Natural killer cell (primary cell): ENCODE measurements at places on chromosomes 16 and 17. TPM values are rescaled to one million over a fixed set of nuclear protein-coding genes. Genes with fewer than 3 reads are reported as not detected.

- DNase-seq = no peak
Observed at GRCh38 chr17:42704490-42704836, 22.1 kb downstream of the CNTNAP1 start.

DNA sequence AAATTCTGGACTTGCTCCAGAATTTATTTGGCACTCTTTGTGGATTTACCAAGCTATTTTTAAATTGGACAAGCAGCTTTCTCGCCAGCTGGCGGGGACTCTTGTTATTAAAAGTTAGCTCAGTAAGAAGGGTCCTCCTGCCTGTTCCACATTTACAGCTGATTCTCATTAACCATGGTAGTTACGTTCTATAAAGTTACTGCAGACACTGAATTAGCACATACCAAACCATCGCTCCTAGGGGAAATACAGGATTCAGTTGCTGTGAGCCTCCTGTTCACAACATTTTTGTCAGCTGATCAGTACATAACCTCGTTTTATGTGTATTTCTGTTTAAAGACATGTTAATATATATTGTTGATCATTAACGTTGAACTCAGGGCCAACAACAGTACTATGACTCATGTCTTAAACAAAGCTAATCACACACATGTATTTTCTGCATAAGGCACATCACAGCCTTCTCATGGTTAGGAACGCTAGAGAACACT lies 4.2 kb downstream of the LDAF1 start:
- DNase-seq = no peak

CCL14 gene
- total RNA-seq = not detected

DNA sequence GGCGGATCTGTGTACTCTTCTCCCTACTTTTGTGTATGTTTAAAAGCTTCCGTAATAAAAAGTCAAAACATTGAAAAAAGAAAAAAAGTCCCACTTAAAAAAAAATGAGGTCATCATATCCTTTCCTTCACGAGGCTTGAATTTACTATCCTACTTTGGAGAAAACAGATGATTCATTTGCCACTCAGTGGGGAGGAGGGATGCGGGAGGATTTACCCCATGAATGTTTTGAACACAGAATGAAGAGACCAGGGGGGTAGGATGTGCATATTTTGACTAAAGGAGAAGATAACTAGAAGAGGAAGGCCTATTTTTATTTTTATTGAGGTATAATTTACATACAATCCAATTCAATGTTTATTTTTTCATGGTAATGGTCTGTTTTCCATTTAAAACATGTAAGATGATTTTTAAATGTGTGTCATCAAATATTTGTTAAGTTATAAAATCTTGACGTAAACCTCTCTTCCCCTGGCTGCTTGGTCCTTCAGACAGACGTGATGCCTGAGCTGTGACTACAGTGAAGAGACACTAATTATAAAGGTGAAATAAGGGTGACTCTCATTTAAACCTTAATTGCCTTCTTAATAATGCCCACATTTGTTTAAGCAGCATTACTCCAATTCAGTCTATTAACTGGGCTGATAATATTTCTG lies 135.4 kb upstream of the AXIN2 start:
- DNase-seq = no peak

DNA sequence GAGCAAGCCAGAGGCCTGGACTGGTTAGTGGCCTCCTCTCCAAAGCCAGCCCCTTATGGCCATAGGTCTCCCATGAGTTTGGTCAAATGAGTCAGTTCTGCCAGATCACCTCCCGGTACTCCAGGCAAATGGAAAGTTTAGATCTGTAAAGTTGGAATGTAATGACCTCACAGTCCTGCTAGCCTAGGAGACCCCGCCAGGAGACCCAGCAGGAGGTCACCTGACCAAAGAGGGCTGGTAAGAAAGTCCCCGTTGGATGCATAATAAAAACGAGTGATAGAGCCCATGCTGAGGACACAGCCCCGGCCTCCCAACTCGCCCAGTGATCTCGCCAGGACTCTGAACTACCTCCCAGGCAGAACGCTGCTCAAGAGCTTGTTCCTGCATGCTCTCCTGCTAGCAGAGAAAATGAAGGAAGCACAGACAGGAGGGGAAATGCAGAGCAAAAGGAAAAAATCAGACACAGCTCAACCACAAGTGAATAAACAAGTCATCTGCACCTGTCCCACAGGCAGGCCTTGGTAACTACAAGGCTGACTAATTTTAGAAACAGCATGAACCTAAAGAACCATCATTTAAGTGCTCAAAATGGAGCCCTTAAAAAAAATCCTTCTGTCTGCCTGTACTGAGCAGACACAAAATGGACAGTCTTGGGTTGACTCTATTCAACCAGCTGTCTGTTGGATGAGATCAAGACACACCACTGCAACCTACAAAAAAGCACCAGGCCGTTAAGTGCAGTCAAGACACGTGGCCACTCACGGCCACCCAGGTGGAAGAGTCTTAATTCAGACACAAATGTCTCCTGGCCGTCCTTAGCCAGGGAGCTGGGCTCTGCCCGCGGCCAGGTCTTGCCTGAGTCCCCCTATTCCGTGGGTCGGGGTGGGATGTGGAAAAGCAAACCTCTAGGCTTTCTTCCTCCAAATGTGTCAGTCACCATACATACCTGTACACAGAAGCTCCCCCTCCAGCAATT lies 9.2 kb downstream of the CDIP1 start:
- no peak for DNase-seq

GRCh38 chr16:34648-34987 lies 18.8 kb downstream of the POLR3K start:
- DNase-seq = no peak

NPIPA2 gene
- total RNA-seq = 1.3 TPM

DNA sequence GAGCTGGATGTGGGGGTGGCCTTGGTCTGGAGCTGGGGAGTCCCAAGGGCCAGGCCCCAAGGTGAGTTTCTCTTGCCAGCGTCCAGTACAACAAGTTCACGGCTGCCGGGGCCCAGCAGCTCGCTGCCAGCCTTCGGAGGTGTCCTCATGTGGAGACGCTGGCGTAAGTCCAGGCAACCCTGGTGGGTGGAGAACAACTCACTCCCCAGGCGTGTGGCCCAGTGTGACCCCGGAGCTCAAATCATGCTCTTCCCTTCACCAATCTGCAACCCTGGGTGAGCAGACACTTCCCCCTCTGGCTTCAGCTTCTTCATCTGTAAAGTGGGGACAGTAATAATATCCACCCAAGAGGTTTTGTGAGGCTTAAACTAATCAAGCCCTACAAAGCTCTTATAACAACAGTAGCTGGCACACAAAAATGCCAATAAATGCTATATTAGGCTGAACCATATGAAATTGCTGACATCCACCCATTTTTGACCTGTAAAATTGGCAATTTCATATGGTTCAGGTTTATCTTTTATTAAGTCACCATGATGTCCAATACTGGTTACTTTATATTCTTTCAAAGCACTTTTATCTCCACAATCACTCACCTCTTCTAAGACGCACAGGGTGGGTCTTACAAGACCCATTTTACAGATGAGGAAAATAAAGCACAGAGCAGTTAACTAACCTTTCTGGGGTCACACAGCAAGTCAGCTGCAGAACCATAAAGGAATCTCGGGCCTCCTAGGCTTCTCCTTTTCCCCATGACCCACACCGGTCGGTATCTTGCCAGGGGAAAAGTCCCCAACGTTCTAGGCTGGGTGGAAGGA lies 19.7 kb downstream of the DEXI start:
- DNase-seq = no peak

DNA sequence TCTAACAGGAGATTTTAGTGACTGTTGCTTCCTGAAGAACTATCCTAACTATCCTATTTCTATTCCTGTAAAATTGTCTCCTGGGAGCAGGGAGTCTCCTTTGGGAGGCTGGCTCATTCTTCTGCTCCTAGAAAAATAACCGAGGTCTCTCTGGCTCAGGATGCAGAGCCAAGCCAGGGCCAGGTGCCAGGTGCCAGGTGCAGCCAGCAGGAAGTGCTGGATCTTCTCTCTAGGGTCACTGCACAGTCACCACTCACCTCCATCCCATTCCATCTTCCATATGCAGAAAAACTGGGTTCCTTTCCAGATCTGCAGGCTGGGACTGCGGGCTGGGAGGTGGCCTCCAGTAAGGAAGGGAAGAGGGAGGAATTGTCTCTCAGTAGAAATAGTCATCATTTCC lies 3.8 kb upstream of the TMC7 start:
- no peak for DNase-seq

GRCh38 chr17:50093807-50094206 lies 1.3 kb upstream of the PDK2 start:
- DNase-seq = no peak

MT1F gene
- 3.8 TPM for total RNA-seq

- DNase-seq = peak; percentile 64
Observed at GRCh38 chr17:79393358-79394052, 217.3 kb downstream of the RBFOX3 start.

DNA sequence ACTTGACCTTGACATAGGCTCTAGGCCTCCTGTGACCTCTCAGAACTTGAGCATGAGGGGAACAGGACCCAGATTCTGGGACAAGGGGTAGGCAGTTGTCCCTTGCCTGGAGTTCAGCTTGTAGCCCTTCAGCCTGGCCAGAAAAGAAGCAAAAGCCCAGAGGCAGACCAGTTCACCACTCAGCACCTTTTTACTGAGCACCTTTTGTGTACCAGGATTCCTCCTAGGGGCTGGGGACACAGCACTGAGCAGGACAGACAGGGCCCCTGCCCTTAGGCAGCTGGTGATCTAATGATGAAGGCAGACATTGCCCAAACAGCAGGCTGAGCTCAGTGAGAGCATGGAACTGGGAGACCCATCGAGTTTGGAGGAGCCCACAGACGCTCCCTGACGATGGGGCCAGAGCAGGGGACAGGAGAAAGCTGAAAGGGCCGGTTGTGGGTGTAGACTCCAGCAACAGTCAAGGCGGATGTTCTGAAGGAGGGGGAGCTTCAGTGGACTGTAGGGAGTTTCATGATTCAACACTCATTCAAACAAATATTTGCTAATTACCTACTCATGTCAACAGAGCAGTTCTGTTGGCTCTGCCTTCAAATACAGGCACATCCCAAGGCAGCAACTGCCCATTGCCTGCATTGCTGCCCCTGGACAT lies 32.0 kb downstream of the SBK1 start:
- DNase-seq = no peak

TXNDC17 gene
- total RNA-seq = 15.4 TPM

KRT39 gene
- total RNA-seq = not detected

DRC3 gene
- total RNA-seq = not detected

DNA sequence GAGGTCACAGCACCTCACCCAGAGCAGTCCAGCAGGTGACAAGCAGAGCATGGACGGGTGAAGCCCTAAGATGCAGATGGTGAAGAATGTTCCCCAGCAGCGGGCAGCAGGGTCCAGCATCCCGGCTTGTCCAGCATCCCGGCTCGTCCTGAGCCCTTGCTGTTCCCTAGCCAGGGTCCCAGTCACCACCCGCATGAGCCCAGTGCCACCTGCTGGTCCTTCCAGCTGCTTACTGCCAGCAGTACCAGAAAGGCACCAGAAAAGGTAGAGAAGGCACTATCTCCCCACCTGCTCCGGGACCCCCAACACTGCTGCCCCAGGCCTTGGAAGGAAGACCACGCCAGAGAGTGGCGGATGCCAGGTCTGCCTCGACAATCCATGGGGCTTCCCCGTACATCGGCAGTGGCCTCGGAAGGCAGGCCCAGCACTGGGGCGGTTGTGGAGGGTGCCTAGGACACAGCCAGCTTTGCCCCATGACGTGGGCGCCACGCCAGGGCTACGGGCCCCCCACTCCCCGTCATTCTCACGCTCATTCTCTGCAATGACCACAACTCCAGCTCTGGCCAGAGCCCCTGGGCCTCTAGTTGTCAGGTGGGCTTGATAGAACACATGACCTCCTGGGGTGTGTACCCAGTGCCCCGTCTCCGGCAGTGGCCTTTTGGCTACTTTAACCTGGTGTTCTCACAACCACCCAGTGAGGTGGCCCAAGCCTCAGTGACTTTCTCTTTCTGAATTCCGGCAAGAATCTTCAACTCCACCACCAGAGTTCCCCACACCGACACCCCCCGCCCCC lies 1.4 kb downstream of the CENPX start:
- DNase-seq = no peak

CYBC1 gene
- total RNA-seq = 168 TPM

DNA sequence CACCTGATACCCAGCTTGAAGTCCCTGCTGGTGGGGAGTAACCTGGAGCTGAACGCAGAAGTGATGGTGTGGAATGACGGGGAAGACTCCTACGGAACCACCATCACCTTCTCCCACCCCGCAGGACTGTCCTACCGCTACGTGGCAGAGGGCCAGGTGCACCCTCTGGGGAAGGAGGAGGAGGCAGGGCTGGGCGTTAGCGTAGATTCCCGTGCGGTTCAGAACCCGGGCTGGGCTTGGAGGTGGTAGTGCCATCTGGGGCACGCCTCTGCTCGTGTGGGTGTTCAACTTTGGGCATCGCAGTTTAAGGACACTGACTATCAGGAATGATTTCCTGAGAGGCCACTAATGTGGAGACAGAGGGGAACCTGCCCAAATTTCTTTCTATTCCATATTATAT lies 18.3 kb downstream of the ITGAX start:
- DNase-seq = no peak

DNA sequence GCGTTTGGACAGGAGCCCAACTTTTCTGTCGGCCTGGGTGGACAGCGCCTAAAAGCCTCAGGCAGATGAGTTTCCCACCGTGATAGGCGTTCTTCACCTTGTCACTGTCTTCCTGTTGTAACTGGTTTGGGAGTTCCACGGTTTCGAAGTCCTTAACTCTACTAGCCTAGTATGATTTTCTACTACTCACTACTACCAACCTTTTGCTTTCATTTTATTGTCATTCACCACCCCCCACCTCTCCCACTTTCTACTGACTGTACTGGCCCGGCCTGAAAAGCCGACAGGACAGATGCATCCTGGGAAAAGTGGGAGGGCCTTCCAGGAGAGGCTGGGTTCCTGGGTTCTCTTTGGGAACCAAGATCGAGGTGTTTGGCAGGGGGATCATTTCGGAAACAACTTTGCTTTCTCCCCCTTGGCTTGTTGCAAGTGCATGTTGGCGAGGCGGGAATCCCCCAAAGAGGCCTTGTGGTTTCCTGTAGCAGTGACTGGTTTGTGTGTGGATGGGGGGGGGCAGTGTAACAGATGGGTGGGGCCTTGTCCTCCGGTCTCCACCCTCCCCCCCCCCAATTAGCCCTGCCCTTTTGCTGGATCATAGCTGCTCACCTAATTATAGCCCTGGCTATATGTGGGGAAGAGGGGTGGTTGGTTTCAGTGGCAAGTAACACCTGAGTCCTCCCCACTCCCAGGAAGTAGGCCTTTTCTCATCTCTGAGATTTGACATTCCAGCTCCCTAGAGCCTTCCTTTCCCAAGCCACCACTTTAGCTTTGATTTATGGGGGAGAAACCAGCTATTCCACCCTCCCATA lies 1.4 kb downstream of the EIF5A start:
- DNase-seq = peak; percentile 81

- no peak for DNase-seq
Observed at GRCh38 chr16:69936751-69937211, 14.4 kb upstream of the CLEC18A start.

DNA sequence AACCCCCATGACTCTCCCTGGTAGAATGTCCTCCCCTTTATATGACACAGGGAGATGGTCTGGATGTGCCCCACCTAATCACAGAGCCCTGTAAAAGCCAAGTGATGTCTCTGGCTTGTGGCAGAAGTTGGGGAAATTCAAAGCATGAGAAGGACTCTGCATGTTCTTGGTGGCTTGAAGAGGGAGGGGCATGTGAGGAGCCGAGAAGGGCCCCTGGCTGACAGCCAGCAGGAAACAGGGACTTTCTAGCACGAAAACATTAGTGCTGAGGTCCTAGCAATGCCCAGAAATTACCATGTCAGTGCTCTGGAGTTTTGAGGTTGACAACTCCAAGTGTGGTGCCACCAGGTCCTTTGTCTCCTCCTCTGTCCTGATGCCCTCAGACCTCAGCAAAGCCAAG lies 75.9 kb downstream of the USP22 start:
- no peak for DNase-seq

MYL4 gene
- total RNA-seq = not detected

KPNA2 gene
- 45.1 TPM for total RNA-seq

IGF2BP1 gene
- total RNA-seq = not detected

ABAT gene
- total RNA-seq = 11.0 TPM
